ENCODE measurements at places on chromosomes 2 and 18.

GRCh38 chr2:47087051-47087450 is 68.1 kb downstream of the STPG4 start:
- no peak for DNase-seq

DNA sequence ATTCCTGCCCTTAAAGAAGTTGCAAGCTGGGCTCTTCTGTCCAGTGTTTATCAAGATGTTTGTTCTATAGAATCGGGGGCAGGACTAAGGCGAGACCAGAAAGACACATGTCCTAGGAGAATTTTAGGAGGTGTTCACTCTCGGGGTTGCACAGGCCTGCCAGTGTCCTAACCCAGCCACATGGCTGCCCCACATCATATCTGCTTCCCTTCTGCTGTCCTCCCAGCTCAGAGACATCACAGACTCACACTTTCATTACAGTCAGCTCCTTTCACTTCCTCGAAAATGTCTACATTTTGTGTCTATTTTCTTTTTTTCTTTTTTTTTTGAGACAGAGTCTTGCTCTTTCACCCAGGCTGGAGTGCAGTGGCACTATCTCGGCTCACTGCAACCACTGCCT is 10.7 kb upstream of the MRO start:
- DNase-seq, result no peak
- no peak overlapping the region for H3K4me3 ChIP-seq
- H3K4me1 ChIP-seq, result no peaks in the 10 kb centered on the region
- no peaks in the 10 kb centered on the region for H3K27me3 ChIP-seq

GRCh38 chr2:226122041-226122440 is 677.6 kb downstream of the IRS1 start:
- no peaks in the 10 kb centered on the region for H3K36me3 ChIP-seq
- no peak overlapping the region for H3K4me3 ChIP-seq
- H3K27ac ChIP-seq, result no peak overlapping the region

- no peaks in the 10 kb centered on the region for H3K36me3 ChIP-seq
- no peaks in the 10 kb centered on the region for H3K27me3 ChIP-seq
- no peaks in the 10 kb centered on the region for H3K4me1 ChIP-seq
- H3K27ac ChIP-seq, result no peak overlapping the region
- DNase-seq, result no peak
- H3K4me3 ChIP-seq, result no peak overlapping the region
Observed at GRCh38 chr2:85457877-85458316, 39.4 kb downstream of the SH2D6 start.

DNA sequence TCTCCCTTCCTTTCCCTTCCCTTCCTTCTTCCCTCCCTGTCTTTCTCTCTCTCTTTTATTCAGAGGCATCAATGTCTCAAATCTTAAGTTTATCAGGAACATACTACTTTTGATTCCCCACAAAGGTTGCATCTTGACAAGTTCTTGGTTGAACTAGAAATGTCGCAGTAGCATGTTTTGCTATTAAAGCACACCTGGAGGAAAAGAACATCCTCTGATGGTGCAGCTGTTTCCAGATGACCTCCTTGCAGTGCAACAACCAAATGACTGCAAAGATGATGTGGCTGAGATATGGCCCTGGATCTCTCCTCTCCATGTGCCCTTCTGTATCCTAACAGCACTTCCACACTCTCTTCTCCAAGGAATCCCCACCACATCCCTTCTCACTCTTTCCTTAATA is 127.2 kb downstream of the SLC8A1 start:
- no peak overlapping the region for H3K27ac ChIP-seq
- no peak for DNase-seq
- no peaks in the 10 kb centered on the region for H3K4me1 ChIP-seq
- no peak overlapping the region for H3K4me3 ChIP-seq

GRCh38 chr2:60415814-60416213 is 137.6 kb downstream of the BCL11A start:
- H3K27me3 ChIP-seq, result no peaks in the 10 kb centered on the region
- no peak for DNase-seq
- no peaks in the 10 kb centered on the region for H3K4me1 ChIP-seq
- H3K27ac ChIP-seq, result no peak overlapping the region
- no peaks in the 10 kb centered on the region for H3K36me3 ChIP-seq
- no peak overlapping the region for H3K4me3 ChIP-seq

- H3K4me1 ChIP-seq, result peaks cover 14% of the 10 kb centered on the region
- peak overlapping the region; percentile 59 for H3K27ac ChIP-seq
- DNase-seq, result peak; percentile 18
- H3K27me3 ChIP-seq, result no peaks in the 10 kb centered on the region
Observed at GRCh38 chr18:2905854-2906703, 59.3 kb downstream of the EMILIN2 start.

- no peaks in the 10 kb centered on the region for H3K36me3 ChIP-seq
- no peaks in the 10 kb centered on the region for H3K27me3 ChIP-seq
- DNase-seq, result no peak
- no peak overlapping the region for H3K27ac ChIP-seq
- H3K4me3 ChIP-seq, result no peak overlapping the region
Observed at GRCh38 chr2:101775636-101776035, 78.1 kb downstream of the MAP4K4 start.

DNA sequence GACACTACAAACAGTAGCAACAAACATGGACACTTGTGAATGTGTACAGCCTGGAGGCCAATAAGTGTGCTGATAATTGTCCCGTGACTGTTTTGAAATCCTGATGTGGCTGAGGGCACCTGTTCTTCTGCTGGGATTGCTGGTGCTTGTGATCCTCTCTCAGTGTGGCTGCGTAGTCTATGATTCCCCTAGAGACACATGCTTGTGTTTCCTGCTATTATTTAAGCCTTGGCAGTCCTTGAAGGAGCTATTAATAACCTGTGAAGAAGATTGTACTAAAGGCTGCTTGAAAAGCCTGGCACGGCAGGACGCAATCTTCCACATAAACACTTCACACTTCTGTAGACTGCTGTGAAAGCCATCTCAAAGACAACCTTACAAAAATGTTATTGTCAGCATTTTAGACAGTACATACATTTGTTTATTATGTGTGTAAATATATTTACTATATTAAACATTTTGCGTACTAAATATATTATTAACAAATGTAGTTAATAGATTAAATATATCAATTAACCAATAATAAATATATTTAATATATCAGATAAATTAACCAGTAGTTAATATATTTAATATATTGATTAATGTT is 71.4 kb downstream of the GALR1 start:
- no peak overlapping the region for H3K27ac ChIP-seq
- no peaks in the 10 kb centered on the region for H3K27me3 ChIP-seq
- no peaks in the 10 kb centered on the region for H3K36me3 ChIP-seq
- no peak overlapping the region for H3K4me3 ChIP-seq
- no peak for DNase-seq
- no peaks in the 10 kb centered on the region for H3K4me1 ChIP-seq

DNA sequence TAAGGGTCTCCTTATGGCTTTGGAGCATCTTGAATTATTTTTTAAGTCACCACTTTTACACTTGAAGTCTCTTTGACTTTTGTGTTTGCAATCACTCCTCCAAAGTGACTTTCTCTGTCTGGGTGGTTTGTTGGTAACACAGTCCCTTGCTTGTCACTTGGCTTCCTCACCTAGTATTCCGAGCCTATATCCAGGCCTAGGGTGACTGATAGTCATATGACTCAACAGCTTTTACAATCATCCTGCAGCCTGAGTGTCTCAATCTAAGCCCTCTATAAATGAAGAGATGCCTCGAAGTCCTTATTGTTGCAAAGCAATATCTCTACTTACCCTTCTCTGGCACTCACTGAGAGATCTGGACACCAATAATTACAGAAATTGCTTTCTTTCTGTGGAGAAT is 53.9 kb upstream of the SETBP1 start:
- DNase-seq, result no peak
- no peaks in the 10 kb centered on the region for H3K27me3 ChIP-seq
- H3K27ac ChIP-seq, result no peak overlapping the region
- no peak overlapping the region for H3K4me3 ChIP-seq

GRCh38 chr2:58709687-58710354 is 468.7 kb upstream of the FANCL start:
- H3K27me3 ChIP-seq, result no peaks in the 10 kb centered on the region
- H3K4me1 ChIP-seq, result no peaks in the 10 kb centered on the region
- no peaks in the 10 kb centered on the region for H3K36me3 ChIP-seq
- no peak overlapping the region for H3K4me3 ChIP-seq
- H3K27ac ChIP-seq, result no peak overlapping the region

DNA sequence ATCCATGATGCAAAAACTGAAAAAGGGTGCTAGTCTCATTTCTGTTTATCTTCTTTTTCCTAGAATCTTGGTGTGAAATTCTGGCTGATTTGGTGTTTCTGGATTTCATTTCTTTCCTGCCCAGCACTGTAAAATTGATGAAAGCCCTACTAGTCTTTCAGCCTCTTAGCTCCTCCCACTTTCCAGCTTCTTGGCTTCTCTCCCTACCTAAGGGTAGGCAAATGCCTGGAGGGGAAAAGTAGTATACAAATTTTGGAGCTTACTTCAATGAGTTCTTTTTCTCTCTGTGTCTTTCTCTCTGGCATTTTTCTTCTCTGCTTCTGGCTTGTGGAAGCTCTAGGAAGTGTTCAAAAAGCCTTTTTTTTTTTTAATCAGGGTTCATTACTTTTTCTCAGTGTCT is 160.5 kb downstream of the XIRP2 start:
- DNase-seq, result no peak
- no peak overlapping the region for H3K27ac ChIP-seq
- H3K27me3 ChIP-seq, result no peaks in the 10 kb centered on the region
- H3K4me3 ChIP-seq, result no peak overlapping the region
- H3K4me1 ChIP-seq, result no peaks in the 10 kb centered on the region
- no peaks in the 10 kb centered on the region for H3K36me3 ChIP-seq

- no peaks in the 10 kb centered on the region for H3K27me3 ChIP-seq
- H3K27ac ChIP-seq, result peak overlapping the region; percentile 72
- no peak for DNase-seq
- no peaks in the 10 kb centered on the region for H3K36me3 ChIP-seq
- H3K4me1 ChIP-seq, result peaks cover 17% of the 10 kb centered on the region
Observed at GRCh38 chr2:241149675-241149924, 328 bp upstream of the PASK start.

DNA sequence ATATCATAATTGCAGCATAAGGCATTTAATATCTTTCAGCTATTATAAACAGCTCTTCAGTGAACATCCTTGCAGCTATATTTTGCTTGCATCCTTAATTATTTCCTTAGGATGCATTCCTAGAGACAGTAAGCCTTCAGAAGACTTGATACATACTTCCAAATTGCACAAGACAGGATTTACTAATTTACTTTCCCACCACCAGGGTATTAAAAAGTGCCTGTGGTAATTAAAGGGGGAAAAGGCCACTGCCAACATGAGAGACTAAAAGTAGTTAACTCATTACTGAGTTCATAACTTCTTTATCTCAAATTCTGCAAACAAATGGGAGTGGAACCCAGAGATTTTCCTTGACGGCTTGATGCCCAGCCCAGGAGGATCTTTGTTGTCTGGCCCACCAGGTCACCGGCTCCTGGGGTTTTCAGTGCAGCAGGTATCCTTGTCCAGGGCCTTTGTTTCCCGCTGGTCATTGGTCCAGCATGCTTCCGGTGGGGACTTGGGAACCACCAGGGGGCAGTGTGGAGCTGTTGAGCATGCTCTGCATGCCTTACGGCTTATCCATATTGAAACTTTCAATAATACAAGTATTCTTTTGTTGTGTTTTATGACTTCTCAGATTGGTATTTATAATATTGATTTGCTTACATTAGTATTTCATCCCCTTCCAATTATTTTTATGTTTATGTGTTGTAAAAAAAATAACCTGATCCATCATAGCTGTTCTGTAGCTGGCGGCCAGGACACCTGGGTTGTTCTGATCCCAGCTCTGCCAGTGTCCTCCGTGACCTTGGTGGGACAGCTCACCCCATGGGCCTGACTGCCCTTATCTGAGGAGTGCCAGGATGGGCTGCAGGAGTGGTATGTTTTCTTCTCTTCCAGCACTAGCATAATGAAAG is 61.4 kb downstream of the TGOLN2 start:
- H3K36me3 ChIP-seq, result no peaks in the 10 kb centered on the region
- no peaks in the 10 kb centered on the region for H3K27me3 ChIP-seq
- no peak overlapping the region for H3K27ac ChIP-seq
- DNase-seq, result peak; percentile 27
- no peaks in the 10 kb centered on the region for H3K4me1 ChIP-seq
- H3K4me3 ChIP-seq, result no peak overlapping the region

DNA sequence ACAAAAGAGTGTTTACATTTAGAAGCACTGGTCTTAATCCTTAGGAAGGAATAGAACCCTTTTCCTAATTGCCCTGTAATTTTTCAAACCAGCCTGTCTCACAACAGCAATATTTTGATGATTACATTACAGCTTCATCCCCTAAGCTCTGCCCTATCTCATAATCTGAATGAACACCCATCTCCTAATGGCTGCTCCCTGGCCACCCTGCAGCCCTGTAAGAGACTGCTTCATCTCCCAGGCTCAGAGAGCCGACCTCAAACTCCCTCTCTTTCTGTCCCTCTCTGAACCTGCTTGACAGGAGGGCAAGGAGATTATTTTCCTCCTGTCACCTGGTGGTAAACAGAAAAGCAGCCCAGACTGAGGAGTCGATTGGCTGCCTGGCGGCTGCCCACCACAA is 107.8 kb downstream of the MAIP1 start:
- no peak for DNase-seq
- no peaks in the 10 kb centered on the region for H3K27me3 ChIP-seq
- no peaks in the 10 kb centered on the region for H3K4me1 ChIP-seq

GRCh38 chr2:131033786-131034121 is 59.5 kb downstream of the FAM168B start:
- H3K27ac ChIP-seq, result no peak overlapping the region
- no peaks in the 10 kb centered on the region for H3K4me1 ChIP-seq
- H3K4me3 ChIP-seq, result no peak overlapping the region
- no peaks in the 10 kb centered on the region for H3K36me3 ChIP-seq
- peaks cover 6% of the 10 kb centered on the region for H3K27me3 ChIP-seq

GRCh38 chr2:11582862-11583752 is 49.3 kb downstream of the GREB1 start:
- no peak overlapping the region for H3K27ac ChIP-seq
- no peak overlapping the region for H3K4me3 ChIP-seq
- H3K4me1 ChIP-seq, result no peaks in the 10 kb centered on the region
- DNase-seq, result peak; percentile 36
- H3K27me3 ChIP-seq, result no peaks in the 10 kb centered on the region

DNA sequence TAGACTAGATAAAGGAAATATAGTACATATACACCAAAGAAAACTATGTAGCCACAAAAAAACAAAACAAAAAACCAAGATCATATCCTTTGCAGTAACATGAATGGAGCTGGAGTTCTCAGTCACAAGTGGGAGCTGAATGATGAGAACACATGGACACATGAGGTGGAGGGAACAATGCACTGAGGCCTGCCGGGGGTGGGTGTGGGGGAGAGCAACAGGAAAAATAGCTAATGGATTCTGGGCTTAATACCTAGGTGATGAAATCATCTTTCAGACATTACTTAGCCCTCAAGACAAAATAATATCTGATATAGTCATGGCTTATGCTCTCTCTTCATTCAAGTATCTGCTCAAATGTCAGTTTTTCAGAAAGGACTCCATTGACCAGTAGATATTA is 930.6 kb downstream of the LRP1B start:
- no peaks in the 10 kb centered on the region for H3K27me3 ChIP-seq
- H3K27ac ChIP-seq, result no peak overlapping the region
- H3K36me3 ChIP-seq, result no peaks in the 10 kb centered on the region
- DNase-seq, result no peak
- no peak overlapping the region for H3K4me3 ChIP-seq

- no peaks in the 10 kb centered on the region for H3K4me1 ChIP-seq
- no peaks in the 10 kb centered on the region for H3K36me3 ChIP-seq
- no peak overlapping the region for H3K27ac ChIP-seq
- H3K4me3 ChIP-seq, result no peak overlapping the region
- no peaks in the 10 kb centered on the region for H3K27me3 ChIP-seq
Observed at GRCh38 chr18:64409511-64409910, 260.6 kb upstream of the LINC00305 start.

- H3K36me3 ChIP-seq, result no peaks in the 10 kb centered on the region
- DNase-seq, result no peak
Observed at GRCh38 chr18:45339810-45340550, 275.3 kb upstream of the SLC14A2 start.
